ENCODE measurements at places on chromosomes 7 and 10. TPM values are rescaled to one million over a fixed set of nuclear protein-coding genes. Genes with fewer than 3 reads are reported as not detected.

GRCh38 chr7:15798081-15798480 lies 111.6 kb upstream of the MEOX2 start:
- no peak overlapping the region for H3K4me3 ChIP-seq
- DNase-seq: no peak
- no peaks in the 10 kb centered on the region for H3K4me1 ChIP-seq
- H3K27ac ChIP-seq: peak overlapping the region; percentile 52
- no peaks in the 10 kb centered on the region for H3K36me3 ChIP-seq

GRCh38 chr10:26759008-26759407 lies 61.5 kb downstream of the PDSS1 start:
- no peak overlapping the region for H3K4me3 ChIP-seq
- H3K4me1 ChIP-seq: no peaks in the 10 kb centered on the region
- no peaks in the 10 kb centered on the region for H3K36me3 ChIP-seq

DNA sequence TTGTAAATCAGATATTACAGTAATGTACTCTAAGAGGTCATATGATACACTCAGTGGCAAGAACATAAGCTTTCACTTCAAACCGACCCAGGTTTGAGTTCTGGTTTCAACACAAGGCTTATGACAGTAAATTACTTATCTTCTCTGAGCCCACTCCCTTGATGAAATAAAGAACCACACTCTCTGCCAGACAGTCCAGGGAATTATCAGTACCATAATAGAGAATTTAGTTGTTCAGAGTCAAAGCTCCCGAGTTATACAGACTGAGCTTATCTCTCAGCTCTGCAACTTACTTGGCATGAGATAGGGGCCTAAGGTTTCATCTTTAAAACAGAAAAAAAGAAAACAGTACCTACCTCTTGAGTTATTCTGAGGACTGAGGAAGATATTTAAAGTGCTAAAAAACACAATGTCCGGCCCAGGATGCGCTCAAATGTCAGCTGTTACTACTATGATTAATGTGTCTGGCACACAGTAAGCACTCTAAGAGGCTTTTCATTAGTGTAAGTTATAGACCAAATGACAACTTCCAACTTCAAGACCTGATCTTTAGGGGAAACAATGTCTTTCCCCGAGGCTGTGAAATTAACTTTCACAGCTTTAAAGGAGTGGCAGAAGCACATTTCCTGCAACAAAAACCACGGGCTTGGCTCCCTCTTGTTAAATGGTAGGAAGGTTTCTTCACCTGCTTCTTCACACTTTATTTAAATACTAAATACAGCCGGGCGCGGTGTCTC lies 38.1 kb downstream of the UBE2H start:
- DNase-seq: no peak
- H3K27me3 ChIP-seq: no peaks in the 10 kb centered on the region
- peak overlapping the region; percentile 29 for H3K27ac ChIP-seq
- no peak overlapping the region for H3K4me3 ChIP-seq
- no peaks in the 10 kb centered on the region for H3K36me3 ChIP-seq
- no peaks in the 10 kb centered on the region for H3K4me1 ChIP-seq

DNA sequence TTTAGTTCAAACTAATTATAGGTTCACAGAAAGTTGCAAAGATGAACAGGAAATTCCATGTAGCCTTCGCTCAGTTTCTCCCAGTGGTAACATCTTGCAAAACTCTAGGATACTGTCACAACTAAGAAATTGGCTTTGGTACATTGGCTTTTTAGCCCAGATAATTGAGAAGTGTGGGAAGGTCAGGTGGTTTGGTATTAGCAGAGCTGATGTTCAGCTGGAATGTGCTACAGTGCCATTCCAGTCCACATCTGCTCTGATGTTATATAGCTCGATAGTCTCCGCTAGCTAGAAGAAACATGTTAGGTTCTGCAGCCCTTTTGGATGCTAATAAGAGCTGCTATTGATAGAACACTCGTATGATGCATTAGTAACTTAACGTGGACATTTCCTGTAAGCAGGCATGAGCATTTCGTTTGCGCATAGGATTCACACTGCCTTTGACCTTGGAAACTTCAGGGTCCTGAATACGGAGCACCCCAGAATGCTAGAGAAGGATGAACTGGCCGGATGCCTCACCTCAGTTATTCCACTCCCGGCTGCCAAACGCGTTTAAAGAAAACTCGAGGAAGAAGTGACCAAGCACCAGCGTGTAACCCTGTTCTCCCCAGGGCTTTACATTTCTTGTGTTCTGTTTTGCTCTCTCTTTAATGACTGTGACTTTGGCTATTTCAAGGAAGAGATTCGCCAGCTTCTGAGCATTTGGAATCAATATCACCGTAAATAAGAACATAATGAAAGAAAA lies 271.4 kb downstream of the GALNT17 start:
- H3K27ac ChIP-seq: no peak overlapping the region
- no peak overlapping the region for H3K4me3 ChIP-seq
- H3K36me3 ChIP-seq: no peaks in the 10 kb centered on the region
- DNase-seq: no peak

GRCh38 chr7:91165846-91166230 lies 98.4 kb upstream of the FZD1 start:
- H3K27ac ChIP-seq: no peak overlapping the region
- no peak for DNase-seq
- H3K27me3 ChIP-seq: no peaks in the 10 kb centered on the region
- no peaks in the 10 kb centered on the region for H3K36me3 ChIP-seq
- H3K4me3 ChIP-seq: no peak overlapping the region

- H3K36me3 ChIP-seq: no peaks in the 10 kb centered on the region
- no peaks in the 10 kb centered on the region for H3K27me3 ChIP-seq
- H3K4me3 ChIP-seq: no peak overlapping the region
- no peaks in the 10 kb centered on the region for H3K4me1 ChIP-seq
- H3K27ac ChIP-seq: no peak overlapping the region
- DNase-seq: no peak
Observed at GRCh38 chr10:86170255-86171108, 196.1 kb downstream of the GRID1 start.

- H3K4me1 ChIP-seq: peaks cover 10% of the 10 kb centered on the region
- H3K27ac ChIP-seq: peak overlapping the region; percentile 64
- no peak overlapping the region for H3K4me3 ChIP-seq
- DNase-seq: no peak
Observed at GRCh38 chr7:32094516-32094915, 24.3 kb upstream of the PDE1C start.

The CALHM1 gene
- not detected for total RNA-seq

The MMP21 gene
- 0.59 TPM for total RNA-seq
